ENCODE measurements at places on chromosomes 7 and 10.

GRCh38 chr7:156832195-156832877 lies 60.6 kb downstream of the LMBR1 start:
- no peak for DNase-seq

DNA sequence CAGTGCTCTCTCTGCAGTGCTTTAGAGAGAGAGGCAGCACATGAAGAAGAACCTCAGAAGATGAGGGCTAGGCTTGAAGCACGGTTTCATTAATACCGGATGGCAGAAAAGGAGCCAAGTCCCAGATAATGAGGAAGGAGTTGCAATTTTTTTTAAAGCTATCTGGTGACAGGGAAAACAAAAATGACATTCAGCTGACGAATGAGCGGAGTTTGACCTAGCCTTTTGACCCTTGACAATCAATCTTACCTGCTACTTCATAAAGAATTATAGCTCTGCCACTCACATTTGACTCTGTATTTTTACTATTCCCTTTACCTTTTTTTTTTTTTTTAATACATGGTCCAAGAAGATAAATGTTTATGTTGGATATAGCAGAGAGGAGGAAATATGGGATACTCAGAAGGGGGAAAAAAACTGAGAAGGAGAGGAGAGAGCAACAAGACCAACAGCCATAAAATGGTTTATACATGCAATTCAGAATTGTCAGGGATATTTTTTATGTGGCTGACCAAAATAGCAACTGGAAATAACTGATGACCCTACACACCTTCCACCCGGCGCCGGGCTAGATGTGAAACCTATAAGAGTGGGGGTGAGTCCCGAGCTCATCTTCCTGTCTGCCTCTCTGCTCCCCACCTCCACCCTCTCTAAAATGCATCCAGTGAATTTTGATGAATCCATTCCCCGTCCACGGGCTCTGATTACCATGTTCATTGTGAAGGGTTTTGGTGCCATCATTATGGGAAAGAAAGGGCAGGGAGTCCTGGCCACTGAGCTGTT lies 274.4 kb upstream of the YAE1 start:
- DNase-seq: no peak

GRCh38 chr10:13690281-13690825 lies 103.6 kb downstream of the PRPF18 start:
- no peak for DNase-seq

GRCh38 chr7:32500922-32501341 lies 5.6 kb downstream of the AVL9 start:
- DNase-seq: peak; percentile 59

DNA sequence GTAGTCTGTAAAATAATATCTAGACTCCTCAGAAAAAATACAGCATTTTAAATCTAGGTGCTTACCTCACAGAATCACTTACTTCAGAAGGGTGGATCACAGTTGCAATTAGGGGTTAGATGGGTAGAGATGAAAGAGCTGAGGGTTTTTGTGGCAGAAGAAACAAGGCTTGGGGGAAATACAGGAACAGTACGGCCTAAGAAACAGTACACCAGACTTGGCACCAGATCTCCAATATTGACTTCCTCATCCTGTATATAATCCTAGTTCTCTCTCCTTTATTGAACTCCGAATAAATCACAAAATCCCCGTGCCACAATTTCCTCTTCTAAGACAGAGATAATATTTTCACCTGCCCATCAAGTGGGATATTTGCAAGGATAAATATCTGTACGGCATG lies 14.3 kb downstream of the CEP41 start:
- DNase-seq: no peak

DNA sequence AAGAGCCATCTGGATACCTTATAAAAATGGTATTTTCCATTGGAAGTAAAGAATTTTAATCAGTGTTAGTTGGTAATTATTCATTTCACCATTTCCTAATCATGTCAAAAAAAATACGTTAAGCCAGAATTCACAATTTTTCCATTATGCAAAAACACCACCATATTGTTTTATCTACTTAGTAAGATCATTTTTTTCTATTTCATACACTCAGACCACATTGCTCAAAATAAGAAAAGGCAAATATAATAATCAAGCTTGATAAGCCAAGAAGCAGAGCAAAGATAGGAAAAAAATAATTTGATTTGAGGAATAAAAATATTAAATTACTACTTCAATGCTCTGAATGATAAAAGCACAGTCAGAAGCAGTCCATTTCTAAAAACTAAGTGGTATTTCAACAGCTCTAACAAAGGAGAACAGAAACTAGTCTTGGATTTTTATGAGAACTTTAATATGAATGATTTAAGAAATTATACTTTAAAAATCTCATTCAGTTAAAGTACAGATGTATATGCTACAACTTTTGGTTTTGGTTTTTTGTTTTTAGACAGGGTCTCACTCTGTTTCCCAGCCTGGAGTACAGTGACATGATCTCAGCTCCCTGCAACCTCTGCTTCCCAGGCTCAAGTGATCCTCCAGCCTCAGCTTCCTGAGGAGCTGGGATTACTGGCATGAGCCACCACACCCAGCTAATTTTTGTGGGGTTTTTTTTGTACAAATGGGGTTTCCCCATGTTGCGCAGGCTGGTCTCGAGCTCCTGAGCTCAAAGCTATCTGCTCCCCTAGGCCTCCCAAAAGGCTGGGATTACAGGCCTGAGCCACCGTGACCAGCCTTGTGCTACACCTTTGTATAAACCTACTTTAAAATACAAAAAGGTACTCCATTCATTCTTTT lies 46.6 kb downstream of the LRRN3 start:
- peak; percentile 65 for DNase-seq

GRCh38 chr10:62302760-62303159 lies 34.1 kb upstream of the RTKN2 start:
- no peak for DNase-seq

GRCh38 chr10:25487266-25487665 lies 312.5 kb downstream of the GPR158 start:
- DNase-seq: no peak

- DNase-seq: no peak
Observed at GRCh38 chr10:114420811-114421485, 16.6 kb upstream of the AFAP1L2 start.

- no peak for DNase-seq
Observed at GRCh38 chr7:138299066-138299465, 161.0 kb upstream of the TRIM24 start.

DNA sequence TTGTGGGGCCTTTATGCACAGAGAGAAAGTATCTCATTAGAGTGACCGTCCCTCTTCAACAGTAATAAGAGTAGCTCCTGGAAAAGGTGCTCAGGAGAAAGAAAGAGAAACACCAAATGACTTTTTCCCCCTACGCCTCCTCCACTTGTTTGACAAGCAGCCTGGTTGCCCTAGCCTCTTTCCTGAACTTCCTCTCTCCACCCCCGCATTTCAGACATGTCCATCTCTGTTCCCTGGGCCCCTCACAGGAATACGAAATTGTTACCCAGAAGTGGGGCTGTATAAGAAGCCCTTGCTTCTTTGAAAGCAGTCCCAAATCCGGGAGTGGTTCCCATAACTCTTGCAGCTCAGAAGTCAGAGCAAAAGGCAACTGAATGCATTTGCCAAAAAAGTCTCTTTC lies 119.6 kb upstream of the ADO start:
- no peak for DNase-seq

DNA sequence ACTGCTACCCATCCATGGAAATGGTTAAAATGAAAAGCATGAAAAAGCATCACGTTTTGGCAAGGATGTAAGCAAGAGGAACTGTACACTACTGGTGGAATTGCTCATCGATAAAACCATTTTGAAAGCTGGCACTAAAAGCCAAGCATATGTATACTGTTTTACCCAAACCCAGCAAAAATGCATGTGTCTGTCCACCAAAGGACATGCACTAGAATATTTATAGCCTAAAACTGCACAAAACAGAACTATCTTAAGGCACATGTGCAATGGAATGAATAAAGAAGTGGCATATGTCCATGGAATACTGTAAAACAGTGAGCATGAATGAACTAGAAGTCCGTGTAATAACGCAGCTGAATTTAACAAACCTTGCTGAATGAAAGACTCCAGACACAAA lies 22.9 kb downstream of the RBAK start:
- DNase-seq: no peak

DNA sequence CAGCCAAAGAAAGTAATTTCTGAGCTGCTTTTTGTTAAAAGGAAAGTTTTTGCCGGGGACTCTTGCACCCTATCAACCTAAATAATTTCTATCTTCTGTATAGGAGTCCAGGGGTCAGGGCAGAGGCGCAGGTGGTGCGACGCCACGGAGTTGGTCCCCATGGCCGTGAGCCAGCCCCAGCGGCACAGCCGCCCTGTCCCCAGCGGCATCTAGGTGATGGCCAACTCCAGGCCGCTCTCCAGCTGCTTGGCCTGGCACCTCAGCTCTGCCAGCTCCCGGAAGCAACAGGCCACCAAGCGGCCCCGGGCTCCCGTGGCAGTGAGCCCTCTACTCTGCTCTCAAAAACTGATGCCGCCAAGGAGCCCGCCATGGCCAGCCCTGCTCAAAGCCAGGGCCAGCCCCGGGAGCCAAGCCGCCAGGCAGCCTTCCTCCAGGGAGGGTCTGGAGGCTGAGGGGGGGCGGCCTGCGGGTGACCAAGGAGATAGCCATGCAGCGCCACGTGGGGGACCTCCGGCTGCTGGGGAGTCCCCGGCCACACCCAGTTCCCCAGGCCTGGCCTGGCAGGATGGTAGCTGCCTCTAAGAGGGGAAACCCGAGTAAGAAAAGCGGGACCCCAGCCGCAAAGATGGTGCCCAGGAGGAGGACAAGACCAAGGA lies 22.8 kb upstream of the LANCL2 start:
- no peak for DNase-seq

DNA sequence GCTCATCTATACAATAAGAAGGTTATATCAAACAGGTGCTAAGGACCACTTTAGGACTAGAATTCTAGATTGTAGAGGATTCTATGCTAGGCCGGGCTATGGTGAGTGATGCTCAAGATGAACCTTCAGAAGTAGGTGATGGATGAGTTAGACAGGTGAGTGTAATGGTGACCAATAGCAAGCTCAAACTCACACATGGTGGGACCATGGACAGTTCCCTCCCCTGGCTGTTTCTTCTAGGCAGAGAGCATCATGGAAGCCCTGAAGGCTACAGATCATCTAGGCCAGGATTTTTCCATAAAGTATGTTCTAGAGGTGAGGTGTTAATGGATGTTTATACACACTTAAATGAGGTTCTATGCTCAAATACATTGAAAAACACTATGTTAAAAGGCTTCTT lies 162.2 kb upstream of the WDR11 start:
- DNase-seq: no peak

DNA sequence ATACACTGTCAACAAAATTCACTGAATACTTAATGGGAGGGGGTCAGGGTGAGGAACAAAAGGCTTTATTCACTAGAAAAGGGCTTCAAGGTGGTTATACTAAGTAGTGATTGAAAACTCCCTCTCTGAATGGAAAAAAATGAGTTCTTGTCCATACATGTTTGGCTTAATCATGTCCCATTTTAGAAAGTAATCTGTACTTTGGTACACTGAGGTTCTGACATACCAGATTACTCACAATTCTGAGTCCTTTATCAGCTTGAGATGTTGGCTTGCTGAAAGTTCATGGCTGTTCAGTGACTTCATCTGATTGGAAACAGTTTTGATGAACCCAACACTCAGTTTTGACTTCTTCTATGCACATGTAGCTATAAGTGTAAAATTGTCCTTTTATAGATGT lies 12.8 kb upstream of the NOBOX start:
- DNase-seq: no peak

- no peak for DNase-seq
Observed at GRCh38 chr10:108095932-108096925, 931.7 kb upstream of the SORCS1 start.

DNA sequence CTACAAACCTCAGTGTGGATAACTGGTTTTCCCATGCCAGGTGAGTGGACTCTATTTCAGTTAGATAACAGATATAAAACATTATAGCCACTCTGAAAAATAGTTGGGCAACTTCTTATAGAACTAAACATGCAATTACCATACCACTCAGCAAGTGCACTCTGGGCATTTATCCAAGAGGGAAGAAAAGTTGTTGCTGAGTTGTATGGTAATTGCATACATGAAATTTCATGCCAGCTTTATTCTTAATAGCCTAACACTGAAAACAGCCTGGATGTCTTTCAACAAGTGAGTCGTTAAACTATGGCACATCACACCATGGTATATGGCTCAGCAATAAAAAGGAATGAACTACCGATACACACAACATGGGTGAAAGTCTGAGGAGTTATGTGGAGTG lies 10.6 kb upstream of the UPP1 start:
- no peak for DNase-seq

DNA sequence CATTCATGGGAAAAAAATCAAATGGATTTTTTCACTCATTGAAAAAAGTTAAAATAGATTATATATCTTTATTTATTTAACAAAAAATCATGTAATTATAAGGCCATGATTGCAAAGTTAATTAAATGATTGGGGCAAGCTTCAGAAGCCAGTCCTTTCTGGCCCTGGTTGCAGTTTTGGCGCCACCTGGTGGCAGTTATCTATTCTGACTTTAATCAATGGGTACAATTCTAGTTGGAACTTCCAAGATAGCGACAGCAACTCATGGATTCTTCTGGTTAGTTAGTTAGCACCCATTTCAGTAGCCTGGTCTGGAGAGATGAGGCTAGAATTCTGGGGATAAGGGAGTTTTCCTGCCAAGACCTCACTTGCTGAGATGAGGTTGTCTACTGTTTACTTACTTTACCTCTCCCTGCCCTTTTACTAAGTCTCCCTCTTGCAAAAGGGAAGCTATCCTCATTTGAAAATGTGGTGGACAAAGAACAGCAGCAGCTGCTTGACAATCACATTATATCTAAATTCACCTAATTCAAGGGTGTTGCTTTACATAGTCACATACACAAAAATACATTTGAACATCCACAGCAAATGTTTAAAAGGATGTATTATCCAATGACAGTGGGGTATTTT lies 42.3 kb downstream of the NOC3L start:
- peak; percentile 66 for DNase-seq

DNA sequence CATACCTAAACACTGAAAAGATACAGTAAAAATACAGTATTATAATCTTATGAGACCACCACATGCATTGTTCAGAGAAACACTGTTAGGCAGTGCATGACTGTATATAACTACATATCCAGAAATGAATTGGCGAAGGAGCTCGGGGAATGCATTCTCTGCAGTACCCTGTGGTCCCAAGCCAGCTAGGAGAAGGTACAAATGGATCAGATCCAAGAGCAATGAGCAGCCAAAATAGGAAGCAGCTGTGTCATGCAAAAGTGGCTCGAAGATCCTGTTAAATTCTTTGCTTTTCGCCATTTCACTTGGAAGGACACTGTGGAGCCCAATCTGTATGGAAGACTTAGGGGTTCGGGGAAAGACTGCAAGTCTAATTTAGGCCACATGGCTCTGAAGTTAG lies 334.8 kb downstream of the TNS3 start:
- no peak for DNase-seq

- no peak for DNase-seq
Observed at GRCh38 chr7:108051454-108051853, 48.5 kb upstream of the LAMB1 start.

DNA sequence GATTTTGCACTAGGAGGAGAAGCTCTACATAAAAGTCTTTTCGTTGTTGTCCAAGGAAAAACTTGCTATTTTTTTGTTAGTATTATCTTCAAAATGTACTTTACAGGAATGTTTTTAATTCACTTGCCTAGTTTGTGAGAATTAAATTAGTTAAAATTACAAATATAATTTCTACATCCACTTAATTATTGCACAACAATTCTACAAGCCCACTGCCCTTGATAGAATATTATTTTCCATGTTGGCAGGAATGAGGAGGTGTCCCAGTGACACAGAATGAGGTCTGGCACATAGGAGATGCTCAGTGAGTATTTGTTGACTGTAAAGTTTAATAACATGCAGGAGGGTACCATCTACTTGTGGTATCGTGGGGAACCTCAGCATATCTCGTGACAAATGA lies 255.4 kb downstream of the SDHAF3 start:
- DNase-seq: no peak

Measured in EL (cell line).